ENCODE measurements at places on chromosomes 3 and 15. TPM values are rescaled to one million over a fixed set of nuclear protein-coding genes. Genes with fewer than 3 reads are reported as not detected.

DNA sequence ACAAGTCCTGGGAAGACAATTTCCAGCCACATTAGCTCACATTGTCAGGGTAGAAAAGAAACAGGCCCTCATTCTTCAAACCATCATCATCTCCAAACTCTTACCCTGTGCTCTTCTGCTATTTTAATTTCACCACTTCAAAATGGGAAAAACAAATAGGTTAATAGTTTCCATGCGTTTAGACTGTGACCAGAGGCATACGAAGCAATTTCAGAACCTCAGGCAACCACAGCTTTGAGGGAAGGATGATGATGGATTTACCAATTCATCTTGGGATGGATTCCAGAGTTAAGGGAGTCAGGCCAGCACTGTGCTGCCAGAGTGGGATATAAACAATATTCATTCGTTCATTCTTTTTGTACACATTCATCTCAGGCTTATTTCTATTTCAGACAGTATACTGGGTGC is 307.8 kb upstream of the TPRG1 start:
- no peak for DNase-seq
- H3K4me3 ChIP-seq: no peak overlapping the region

Gene SLC9C1
- total RNA-seq: not detected

- H3K4me3 ChIP-seq: no peak overlapping the region
- H3K36me3 ChIP-seq: peaks cover 2% of the 10 kb centered on the region
Observed at GRCh38 chr3:177894081-177894728, 642.0 kb upstream of the KCNMB2 start.

GRCh38 chr3:159839561-159840379 is 148.9 kb upstream of the IL12A start:
- H3K4me1 ChIP-seq: no peaks in the 10 kb centered on the region
- no peak for DNase-seq
- peak within 1 kb of the TSS; percentile 22 for H3K4me3 ChIP-seq
- H3K27me3 ChIP-seq: peaks cover 21% of the 10 kb centered on the region
- H3K36me3 ChIP-seq: no peaks in the 10 kb centered on the region

Gene IL17RB
- total RNA-seq: 3.7 TPM

DNA sequence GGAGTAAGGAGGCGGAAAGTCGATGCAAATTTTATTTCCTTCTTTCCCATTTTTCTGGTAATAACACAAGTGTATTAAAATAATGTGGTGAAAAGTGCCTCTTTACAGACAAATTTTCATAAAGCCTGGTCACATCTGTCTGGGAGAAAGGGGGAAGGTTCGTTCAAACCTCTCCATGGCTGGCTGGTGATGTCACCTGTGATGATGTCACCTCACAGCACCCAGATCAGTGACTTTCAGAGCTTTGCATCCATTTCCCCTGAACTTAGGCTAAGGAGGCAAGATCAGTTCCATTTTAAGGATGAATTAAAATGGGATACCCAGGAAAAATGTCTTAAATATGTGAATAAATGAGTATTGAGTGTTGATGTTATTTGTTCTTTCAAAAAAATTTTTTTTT is 34.1 kb downstream of the ATP10A start:
- no peak overlapping the region for H3K4me3 ChIP-seq
- no peak overlapping the region for H3K27ac ChIP-seq
- peaks cover 59% of the 10 kb centered on the region for H3K36me3 ChIP-seq
- no peaks in the 10 kb centered on the region for H3K27me3 ChIP-seq

DNA sequence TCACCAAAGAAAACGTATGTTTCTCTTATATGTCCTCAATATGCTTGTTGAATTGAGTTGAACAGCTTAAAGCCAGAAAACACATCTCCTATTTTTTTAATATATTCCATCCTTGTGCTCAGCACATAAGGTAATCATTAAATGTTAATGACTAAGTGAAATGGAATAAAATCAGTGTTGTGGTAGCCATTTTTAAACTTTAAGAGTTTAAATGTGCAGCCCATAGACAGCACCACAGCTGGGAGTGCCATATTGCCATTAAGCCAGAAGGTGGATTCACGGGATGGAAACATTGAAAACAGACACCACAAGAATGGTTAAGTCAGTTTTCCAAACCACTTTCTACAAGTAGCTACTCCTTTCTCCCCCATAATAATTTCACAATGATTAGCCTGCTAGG is 76.8 kb upstream of the C15orf61 start:
- no peak for DNase-seq
- no peaks in the 10 kb centered on the region for H3K4me1 ChIP-seq
- H3K4me3 ChIP-seq: no peak overlapping the region
- H3K27me3 ChIP-seq: peaks cover 4% of the 10 kb centered on the region
- no peak overlapping the region for H3K27ac ChIP-seq

GRCh38 chr3:14570864-14571263 is 30.7 kb upstream of the GRIP2 start:
- H3K4me1 ChIP-seq: peaks cover 7% of the 10 kb centered on the region
- H3K27me3 ChIP-seq: no peaks in the 10 kb centered on the region
- no peaks in the 10 kb centered on the region for H3K36me3 ChIP-seq
- H3K4me3 ChIP-seq: no peak overlapping the region
- no peak for DNase-seq

Gene CISH
- 308 TPM for total RNA-seq

- no peaks in the 10 kb centered on the region for H3K36me3 ChIP-seq
- DNase-seq: no peak
- no peak overlapping the region for H3K27ac ChIP-seq
- H3K27me3 ChIP-seq: peaks cover 3% of the 10 kb centered on the region
Observed at GRCh38 chr3:87307805-87308204, 31.4 kb upstream of the POU1F1 start.

Measured in activated CD4-positive, alpha-beta T cell treated with anti-CD3 and anti-CD28 coated beads, Interleukin-2, amount 10 ng/mL, durations not matched to agents 7 days and 5 days (primary cell).